ENCODE measurements at places on chromosomes 13 and 19.

- DNase-seq = no peak
Observed at GRCh38 chr13:77523386-77523785, 12.1 kb upstream of the SCEL start.

DNA sequence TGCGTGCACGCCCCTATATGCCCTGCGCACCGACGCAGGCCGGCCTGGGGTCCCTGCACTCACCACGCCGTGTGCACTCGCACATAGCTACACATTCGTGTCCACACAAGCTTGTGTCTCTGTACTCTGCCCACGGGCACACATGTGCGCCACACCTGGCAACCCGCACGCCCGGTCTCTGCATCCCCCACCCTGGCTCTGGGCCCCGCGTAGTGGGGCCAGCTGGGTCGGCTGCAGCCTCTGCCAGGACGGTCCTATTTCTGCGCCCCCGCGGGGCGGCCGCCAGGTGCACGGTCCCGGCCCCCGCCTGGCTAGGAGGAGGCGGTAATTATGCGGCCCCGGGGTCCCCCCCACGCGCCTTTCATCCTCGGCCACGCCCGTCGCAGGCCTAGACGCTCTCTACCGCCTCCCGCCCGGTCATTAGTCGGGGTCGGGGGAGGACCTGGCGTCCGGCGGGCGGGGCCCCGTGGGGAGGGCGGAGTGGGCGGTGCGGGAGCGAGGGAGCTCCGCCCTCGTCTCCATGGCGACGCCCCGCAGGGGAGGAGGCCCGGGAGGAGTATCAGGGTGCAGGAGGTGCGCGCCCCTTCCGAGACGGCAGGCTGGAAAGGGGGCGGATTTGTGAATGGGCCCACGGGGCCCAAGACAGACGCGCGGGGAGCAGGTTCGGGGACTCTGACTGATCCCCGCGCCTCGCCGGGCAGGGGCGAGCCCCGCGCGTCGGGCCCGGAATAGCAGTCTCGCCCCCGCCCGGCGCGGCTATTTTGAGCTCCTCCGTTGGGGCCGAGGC is 2.8 kb upstream of the CIRBP start:
- no peak for DNase-seq

DNA sequence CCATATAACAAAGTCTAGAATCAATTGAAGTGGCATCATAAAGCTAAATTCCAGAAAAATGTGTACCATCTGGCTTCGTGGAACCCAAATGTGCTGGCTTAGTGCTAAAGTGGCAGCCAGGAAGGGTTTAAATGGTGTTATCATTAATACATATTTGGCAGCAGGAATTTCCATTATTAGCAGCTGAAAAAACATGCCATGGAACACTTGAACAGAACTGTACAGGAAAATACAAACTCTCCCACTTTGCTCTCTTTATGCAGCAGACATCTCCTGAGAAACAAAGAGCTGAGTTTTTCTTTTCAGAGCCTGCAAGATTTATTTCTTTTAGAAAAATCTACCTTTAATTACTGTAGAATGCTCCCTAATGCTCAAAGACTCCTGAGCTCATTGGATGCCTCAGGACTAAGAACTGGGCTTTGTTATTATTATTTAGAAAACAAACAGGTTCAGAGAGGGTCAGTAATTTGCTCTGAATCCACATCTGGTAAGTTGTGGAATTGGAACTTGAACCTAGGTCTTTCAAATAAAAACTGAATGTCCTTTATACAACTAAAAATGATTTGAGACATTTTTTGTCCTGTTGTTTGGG is 179.0 kb downstream of the LACC1 start:
- DNase-seq = no peak

DNA sequence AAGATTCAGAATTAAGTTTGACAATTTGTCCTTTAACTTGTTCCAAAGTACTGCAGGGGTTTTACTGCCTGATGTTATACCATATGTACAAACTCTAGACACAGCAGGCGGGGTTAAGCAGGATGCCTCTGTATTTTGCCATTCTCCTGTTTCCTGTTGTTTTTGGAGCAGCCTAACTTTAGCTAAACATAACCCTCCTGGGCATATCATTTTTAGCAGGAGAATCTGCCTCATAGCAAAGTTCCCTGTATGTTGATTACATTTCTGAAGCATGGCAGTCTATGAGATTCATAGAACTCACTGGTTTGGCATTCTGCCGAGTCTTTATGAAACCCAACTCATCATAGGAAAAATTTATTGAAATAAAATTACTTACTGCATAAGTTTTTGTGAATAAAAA is 5.2 kb downstream of the LHFPL6 start:
- DNase-seq = no peak

- no peak for DNase-seq
Observed at GRCh38 chr19:6983448-6983847, 37.8 kb downstream of the MBD3L2B start.

DNA sequence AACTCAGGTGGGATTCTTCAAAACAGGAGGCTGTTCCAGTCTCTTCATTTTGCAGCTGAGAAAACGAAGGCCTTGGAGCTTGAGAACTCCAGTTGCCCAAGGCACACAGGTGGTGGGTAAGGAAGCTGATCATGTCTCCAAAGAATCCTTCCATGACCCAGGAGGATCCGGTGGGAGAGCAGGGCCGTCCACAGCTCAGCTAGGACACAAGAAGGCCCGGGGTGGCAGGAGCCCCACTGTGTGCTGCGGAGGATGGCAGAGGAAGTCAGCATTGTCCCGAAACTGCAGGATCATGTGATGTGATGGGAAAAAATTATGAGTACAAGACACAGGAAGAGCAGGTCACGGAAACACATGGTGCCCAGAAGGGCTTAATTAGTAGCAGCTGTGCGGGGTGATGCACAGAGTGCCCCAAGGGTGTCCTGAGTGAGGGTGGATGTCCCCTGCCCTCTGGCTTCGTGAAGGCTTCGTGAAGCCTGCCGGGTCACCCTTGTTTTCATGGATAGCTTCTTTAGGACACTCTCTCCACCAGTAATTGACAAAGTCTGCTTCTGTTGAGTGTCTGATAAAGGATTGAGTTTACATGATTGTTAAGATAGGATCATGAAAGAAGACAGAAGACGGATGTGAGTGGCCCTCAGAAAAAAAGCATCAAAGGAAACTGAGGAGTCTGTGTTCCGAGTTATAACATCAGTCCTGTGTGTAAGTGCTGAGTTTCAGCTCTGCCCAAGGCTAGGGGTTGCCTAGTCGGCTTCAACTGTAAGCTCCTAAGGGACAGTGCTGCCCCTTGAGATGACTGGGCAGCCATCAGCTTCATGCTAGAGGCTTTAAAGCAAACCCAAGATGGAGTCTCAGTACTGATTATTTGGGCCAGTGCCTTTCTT is 33.8 kb upstream of the SACS start:
- DNase-seq = no peak

- no peak for DNase-seq
Observed at GRCh38 chr19:29389495-29389894, 136.3 kb upstream of the VSTM2B start.

DNA sequence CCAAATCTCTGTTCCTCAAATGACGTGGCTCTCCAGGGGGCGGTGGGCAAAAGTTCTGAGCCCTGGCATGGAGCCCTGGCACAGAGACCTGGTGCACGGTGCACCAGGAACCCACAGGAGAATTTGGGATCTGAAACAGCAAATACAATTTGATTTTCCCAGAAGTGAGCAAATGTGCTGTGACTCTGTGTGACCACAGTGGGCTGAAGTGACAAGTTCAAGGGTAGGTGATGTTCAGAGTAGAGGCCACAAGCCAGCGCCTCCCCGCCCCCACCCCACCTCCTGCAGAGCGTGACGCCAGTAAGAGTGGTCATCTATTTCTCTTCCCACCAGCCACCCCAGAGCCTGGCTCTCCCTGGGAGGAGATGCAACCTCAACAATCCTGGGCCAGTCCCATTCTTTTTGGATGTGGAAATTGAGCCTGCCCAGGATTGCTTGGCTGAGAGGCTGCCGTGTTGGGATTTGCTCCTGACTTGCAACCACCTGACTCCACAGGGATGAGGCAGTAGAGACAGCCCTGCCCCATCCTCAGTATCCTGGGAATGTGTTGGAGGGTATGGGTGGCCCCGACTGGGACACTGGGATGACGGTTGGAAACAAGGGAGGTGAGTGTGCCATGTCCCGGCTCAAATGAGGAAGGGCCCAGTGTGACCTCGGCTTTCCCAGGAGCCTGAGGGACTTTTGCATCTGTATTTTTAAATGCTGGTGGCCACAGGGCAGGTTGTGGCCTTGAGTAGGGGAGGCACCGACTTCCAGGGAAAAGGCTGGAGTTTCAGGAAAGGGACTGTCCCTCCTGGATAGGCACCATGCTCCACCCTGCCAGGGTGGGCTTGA is 11.1 kb upstream of the BCL3 start:
- DNase-seq = no peak

DNA sequence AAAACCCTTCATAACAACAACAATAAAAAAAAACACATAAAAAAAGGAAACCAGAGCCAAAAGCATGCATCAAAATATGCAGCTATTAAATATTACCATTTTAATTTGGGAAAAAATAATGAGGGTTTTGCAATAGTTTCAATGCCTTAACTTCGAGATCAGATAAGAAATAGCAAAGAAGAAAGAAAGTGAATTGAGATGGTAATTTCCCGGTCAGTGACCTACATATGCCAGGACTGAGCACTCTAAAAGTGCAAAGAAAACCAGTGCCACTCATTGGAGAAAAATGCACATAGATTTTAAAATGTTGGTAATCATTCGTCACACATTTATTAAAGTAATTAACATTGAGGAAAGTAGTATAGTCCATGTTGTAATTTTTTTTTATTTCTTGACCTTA is 944.2 kb downstream of the EFNB2 start:
- no peak for DNase-seq

GRCh38 chr13:95536632-95537241 is 15.8 kb upstream of the CLDN10 start:
- DNase-seq = no peak

DNA sequence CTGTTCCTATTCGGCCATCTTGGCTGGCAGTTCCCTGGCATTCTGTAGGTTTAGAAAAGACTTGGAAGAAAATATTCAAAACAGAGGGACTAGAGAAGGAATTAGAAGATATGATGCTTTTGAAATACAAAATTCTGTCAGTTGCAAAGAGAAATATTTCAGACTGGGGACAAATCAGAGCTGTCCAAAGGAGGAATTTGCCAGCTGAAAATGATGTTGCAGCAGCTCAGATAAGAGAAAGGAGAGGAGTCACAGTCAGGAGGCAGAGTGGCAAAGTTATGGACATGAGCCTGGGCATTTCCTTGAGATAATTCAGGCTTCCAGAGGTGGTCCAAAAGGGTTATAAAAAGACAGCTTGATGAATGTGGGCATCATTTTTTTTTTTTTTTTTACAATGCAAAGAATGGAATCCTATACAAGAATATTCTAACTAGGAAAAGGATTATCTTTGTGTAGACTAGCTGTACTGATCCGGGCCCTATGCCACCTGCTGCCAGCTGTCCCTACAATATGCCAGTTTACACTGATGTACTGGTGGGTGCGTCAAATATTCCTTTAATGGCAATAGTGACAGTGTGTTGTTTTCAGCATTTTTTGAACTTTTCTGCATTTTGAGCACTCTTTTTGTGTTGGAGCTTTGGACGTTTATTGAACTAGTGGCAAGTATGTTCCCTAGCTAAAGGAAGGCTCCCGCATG is 31.8 kb upstream of the CBY2 start:
- DNase-seq = no peak

DNA sequence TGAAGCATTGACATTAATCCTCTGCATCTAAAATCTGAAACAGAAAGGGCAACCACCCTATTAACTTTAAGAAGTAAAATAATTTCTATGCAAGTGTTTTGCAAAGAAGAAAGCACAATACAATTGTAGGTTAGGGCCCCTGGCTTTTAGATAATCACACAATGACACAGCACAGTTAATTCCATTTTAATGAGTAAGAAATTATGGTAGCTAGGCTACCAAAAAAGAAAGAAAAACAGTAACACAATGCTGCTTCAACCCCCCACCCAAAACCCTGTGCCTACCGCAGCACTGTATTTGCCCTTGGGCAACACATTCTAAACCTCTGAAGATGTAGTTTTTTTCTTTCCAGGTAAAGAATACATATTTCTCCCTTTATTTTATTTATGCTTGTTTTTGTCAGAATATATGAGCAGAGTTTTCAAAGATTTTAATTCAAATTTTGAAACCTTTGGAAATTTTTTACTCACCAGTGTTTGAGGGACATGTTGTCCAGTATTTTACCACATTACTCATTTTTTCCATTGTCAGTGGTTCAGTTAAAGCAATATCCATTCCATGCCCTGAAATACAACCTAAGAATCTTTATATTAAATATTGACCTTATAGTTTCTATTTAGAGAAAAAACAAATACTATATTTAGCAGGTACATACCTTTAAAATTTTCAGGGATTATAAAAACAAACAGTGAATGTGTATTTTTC is 21.1 kb downstream of the SOHLH2 start:
- no peak for DNase-seq

- no peak for DNase-seq
Observed at GRCh38 chr13:73370066-73370465, 311.3 kb downstream of the KLF5 start.

GRCh38 chr13:48923376-48923775 is 52.3 kb upstream of the FNDC3A start:
- DNase-seq = no peak

GRCh38 chr13:95647321-95647720 is 2.8 kb upstream of the DZIP1 start:
- DNase-seq = no peak

Measured in NT2/D1 (cell line).